ENCODE measurements at places on chromosomes 6 and 20. TPM values are rescaled to one million over a fixed set of nuclear protein-coding genes. Genes with fewer than 3 reads are reported as not detected.
A peak's percentile ranks its signal among the peaks of the same experiment; 100 is the strongest.

Gene OR2B6
- not detected for total RNA-seq

Gene KCNB1
- 9.3 TPM for total RNA-seq

Gene SNX21
- total RNA-seq, result 25.2 TPM

Gene HAO1
- not detected for total RNA-seq

Gene LBP
- not detected for total RNA-seq

Gene SMLR1
- total RNA-seq, result 0.73 TPM

Gene PSORS1C2
- total RNA-seq, result not detected

Gene CCN6
- not detected for total RNA-seq

DNA sequence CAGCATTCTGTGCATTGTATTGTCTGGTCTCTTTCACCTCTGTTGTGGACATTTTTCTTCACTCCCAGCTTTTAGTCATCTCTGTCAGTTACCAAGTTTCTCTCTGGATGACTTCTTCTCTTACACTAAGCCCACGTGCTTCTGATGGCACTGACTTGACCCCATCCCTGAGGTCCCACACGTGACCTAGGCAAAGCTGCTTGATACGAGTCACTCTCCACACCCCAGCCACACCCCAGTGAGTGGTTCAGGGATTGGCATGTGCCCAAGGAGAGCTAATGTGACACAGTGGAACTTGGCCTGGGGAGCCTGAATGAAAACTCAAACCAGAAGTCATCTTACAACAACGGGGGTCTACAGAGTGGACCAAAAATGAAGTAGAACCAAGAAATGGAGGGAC lies 32.2 kb downstream of the HTR1E start:
- DNase-seq, result peak; percentile 72

- no peak for DNase-seq
These were observed 396.9 kb upstream of the EYS start for GRCh38 chr6:66103954-66104353.

- no peak for DNase-seq
These were observed 458.6 kb downstream of the TENT5A start for GRCh38 chr6:81293896-81294295.

DNA sequence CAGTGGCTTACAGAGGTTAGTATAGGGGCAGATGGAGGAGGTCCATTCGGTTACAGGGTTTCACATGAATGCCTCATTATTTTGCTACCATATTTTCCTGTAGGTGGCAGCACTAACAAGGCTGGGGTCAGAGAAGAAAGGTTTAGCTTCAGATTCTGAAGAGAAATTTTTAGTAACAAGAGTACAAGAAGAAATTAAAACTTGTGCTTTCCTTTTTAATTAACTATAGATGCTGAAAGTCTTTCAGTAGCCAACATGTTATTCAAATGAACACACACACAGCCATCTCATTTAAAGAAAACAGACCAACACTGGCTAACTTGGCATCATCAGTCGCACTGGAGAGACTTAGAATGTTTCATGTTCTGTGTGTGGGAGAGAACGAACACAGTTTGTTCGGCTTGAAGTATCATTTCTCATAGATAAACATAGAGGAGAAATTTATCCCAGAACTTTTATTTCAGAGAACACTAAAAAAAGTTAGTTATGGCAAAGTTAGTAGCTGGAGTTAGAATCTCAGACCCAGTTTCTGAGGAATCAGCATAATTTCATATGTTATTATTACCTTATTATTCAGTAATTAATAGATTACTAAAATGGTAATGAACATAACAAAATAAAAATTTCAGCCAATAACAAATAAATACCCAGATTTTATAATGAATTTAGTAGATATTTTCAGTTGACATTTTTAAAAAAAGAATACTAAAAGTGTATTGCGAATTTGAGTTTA lies 314.0 kb upstream of the RSPO3 start:
- no peak for DNase-seq

GRCh38 chr20:59752704-59753460 lies 148.5 kb downstream of the PHACTR3 start:
- peak; percentile 40 for DNase-seq

- no peak for DNase-seq
These were observed 243.8 kb downstream of the PLCB1 start for GRCh38 chr20:8375898-8376297.

- no peak for DNase-seq
These were observed 74.8 kb upstream of the JARID2 start for GRCh38 chr6:15171026-15171425.

DNA sequence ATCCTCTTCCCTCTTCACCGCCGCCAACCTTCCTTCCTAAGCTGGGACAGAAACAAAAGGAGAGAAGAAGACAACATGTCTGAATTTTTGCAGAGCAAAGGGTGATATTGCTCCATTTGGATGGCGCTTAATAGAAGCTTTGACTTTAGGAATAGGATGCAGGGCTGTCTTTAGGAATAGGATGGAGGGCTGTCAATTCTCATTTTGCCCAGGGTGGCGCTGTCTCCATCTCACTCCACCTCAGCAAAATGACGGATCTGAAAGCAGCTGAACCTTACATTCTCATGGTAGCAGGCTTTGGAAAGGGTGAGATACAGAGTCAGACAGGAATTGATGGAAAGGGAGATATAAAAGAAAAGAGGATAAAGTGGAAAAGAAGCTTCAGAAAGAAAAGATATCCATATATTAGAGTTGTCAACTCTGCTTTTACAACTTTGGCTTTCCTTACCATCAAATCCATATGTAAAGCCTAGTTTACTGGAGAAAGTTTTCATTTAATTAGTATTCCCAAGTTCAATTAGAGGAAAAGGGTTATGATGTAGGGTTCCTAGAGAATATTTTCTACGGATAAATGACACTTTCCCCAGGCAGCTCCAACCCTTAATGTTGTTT lies 2.4 kb downstream of the MTCL3 start:
- DNase-seq, result no peak

DNA sequence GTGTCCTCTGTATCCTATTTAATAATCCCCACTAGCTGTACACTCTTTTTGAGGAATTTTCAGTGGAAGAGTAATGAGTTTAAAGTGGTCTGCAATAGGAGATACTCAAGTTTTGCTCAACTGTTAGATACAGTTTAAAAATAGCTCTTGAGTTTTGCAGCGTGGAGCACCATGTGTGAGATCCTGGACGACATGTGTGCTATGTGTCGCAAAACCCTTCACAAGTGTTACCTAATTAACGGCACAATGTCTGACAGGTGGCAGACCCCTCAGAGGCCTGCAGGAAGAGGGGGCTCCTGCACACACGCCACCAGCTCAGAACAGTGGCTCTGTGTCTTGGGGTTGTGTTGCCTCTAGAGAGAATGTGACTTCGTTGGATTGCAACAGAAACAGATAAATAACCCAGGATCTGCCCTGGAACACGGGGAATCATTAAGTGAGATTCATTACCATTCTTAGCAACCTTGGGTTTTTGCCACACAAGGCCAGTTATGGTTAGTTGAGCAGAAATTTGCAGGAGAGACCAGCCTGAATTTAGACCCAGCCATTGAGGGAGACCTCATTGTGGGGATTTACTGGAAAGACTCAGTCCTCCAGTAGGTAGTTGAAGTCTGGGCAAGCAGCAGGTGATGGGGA lies 73.8 kb downstream of the SASH1 start:
- no peak for DNase-seq

DNA sequence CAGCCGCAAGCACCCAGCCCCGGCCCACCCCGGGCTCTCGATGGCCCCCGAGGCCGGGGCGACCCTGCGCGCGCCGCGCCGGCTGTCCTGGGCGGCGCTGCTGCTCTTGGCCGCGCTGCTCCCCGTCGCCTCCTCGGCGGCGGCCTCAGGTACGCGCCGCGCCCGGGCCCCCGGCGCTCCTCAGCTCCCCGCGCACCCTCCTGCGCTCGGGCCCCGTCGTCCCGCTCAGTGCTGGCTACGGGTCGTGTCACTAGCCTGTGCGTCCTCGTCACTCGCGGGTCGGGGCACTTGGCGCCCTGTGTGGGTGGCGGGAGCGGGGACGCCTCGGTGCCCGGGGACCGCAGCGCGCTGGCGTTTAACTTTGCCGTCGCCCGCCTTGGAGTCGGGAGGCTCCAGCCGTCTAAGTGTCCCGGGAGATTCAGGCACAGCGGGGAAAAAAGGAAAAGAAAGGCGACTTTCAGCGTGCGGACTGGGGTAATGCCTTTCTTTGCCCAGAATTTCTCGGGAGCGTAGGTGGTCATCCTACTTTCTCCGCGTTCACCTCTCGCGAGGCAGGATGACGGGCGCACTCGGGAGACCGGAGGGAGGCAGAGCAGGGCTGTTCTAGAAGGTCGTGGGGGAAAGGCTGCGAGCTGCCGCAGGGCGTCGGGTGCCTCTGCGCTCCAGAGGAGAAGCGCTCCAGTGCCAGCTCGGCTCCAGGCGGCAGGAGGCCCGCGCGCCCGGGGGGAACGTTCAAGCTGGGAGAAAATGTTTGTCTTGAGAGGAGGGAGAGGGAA lies 545 bp downstream of the FNDC1 start:
- no peak for DNase-seq

DNA sequence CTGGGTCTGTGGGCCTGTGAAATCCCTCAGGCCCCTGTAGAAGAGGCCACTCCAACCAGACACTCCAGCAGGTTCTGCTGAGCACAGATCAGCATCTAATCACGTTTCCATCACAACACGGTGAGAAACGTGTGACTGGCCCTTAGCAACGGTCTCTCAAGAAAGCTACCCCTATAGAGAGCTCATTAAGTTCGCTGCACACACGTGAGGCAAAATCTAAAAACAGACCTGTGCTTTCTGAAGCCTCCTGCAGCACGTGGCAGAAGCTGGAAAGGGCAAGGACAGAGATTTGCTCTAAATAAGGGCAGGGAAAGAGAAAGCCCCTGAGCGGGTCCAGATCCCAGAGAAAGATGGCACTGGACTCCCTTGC lies 56.5 kb downstream of the GPR6 start:
- DNase-seq, result no peak

DNA sequence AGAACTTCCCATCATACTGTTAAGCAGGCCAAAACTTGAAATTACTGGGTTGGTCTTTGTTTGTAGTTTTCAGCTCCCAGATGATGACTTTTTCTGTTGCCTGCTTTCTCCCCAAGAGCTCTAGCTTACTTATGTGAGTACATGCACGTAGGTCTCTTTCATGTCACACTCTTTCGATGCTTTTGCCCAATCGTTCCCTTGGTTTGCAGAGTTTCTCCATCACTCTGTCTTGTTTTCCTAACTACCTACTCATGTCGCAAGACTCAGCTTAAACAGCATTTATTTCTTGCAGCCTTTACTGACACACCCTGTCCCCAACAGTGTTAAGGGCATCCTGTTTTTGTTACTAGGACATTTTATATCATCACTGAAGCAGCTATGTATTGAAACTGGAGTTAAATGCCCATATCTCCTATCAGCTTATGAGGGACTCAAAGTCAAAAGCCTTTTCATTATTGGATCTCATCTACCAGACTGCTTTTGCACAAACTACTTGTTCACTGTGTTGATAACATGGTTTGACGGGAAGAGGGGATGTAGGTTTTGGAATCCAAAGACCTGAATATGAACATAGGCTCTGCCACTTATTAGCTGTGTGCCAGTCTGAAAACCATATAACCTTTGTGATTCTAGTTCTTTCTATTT lies 2.9 kb downstream of the ARG1 start:
- DNase-seq, result no peak

DNA sequence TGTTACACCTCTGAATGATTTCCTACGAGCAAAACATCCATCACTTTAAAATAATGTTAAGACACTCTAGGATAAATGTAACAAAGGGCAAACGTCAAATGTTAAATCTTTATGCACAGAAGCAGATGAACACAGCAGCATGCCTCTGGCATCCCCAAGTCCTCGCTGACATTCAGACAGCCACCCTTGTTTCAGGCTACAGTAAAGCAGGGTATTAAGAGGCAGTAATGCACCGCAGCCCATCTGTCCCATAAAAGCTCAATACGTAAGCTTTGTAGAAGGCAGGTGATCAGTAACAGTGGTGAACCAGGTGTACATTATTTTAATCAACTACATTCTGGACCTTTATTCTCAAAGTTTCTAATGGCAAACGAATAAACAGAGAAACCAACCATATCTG lies 64.8 kb downstream of the PPP1R3G start:
- DNase-seq, result no peak

GRCh38 chr6:141580131-141580530 lies 552.6 kb upstream of the GJE1 start:
- DNase-seq, result no peak

- no peak for DNase-seq
These were observed 200.5 kb upstream of the POU3F2 start for GRCh38 chr6:98633886-98634285.

- no peak for DNase-seq
These were observed 584.2 kb downstream of the CD109 start for GRCh38 chr6:74280130-74280692.

- DNase-seq, result no peak
These were observed 439.7 kb downstream of the UTRN start for GRCh38 chr6:144724818-144725217.

DNA sequence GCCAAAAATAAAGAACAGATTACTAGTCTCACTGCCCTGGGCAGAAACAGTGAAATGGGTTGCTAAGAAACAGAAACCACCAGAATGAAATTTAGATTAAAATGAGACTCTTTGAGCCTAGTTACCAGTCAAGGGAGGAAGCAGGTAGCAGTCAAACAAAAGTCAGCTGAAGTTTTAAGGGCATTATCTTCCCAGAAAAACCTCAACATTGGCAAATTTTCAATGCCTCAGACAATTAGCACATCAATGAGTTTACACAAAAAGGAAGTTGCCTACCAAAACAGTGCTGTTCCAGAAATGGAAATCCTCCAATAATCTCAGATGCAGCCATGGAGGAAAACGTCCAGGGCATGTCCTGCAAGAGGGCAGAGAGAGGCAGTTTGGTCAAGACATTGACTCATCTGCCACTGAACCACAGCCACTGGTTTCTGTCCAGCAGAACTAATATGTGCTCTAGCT lies 399.7 kb upstream of the ADGRB3 start:
- DNase-seq, result no peak

DNA sequence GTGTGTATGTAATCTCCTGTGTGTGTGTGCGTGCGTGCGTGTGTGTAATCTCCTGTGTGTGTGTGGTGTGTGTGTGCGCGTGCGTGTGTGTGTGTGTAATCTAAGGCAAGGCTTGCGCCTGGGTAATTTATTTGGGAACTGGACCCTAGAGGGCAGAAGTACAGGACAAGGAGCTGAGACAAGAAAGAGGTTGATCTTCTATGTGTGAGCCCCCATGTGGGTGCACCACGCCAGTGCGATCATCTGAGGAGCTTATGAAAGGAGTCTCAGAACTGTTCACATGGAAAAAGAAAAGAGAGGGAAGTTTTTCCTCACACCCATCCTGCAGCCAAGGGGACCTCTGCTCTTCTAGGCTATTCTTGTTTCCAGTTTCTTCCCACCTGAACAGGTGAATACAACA lies 220.1 kb upstream of the GGTLC1 start:
- no peak for DNase-seq
